ENCODE measurements at places on chromosomes 4 and X. TPM values are rescaled to one million over a fixed set of nuclear protein-coding genes. Genes with fewer than 3 reads are reported as not detected.

The PABPC1L2A gene
- total RNA-seq = not detected

DNA sequence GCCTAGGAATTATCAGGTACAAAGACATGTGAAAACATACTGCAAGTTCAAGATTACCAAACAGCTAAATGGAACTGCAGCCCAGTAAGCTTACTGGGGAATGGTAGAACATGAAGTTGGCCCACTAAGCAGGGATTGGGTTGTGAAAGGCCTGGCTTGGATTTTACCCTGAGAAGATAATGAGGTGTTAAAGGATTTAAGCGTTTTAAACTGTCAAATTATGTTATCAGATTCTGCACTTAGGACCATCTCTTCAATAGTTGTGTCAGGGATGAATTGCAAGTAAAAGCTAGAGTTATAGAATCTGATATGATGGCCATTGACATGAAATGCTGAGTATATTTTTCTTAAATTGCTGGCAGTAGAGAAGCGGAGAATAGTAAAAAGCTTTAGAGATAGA is 225.7 kb downstream of the GRID2 start:
- DNase-seq = no peak

DNA sequence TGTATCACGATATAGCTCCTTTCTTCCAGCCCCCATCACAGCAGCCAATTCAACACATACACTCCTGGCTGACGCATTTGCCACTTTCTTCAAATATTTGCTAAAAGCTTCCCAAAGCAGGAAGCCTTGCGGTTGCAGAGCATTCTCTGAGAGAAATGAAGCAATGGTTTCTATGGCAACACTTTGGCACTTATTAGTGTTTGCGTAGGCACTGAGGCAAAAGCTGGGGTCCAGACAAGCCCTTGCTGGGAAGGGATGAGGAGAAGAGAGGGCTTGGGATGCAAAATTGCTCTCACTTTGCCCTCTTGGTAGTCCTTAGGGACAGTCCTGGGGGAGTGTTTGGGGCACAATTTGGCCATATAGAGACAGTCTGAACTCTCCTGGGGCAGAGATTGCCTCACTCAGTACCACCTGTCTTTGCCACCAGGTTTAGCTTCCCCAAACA is 55.0 kb upstream of the PAK3 start:
- peak; percentile 67 for DNase-seq

DNA sequence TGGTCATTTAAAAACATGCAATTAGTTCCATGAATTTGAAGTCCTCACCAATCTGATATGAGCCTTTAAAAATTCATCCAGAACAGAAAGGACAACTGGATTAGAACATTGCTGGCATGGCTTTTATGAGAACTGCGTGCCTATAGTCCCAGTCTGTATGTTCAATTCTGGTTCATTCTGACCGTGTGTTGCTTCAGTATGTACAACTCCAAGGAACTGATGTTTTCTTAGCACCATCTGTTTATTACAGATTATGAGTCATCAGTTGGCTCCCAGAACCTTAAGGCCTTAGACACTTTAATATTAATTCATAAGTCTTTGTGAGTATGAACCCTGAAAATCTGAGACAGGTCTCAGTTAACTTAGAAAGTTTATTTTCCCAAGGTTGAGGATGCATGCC is 115.0 kb downstream of the CEP44 start:
- DNase-seq = no peak
